Osteocyte (in vitro differentiated cells): ENCODE measurements at places on chromosomes 5 and 9. TPM values are rescaled to one million over a fixed set of nuclear protein-coding genes. Genes with fewer than 3 reads are reported as not detected.

DNA sequence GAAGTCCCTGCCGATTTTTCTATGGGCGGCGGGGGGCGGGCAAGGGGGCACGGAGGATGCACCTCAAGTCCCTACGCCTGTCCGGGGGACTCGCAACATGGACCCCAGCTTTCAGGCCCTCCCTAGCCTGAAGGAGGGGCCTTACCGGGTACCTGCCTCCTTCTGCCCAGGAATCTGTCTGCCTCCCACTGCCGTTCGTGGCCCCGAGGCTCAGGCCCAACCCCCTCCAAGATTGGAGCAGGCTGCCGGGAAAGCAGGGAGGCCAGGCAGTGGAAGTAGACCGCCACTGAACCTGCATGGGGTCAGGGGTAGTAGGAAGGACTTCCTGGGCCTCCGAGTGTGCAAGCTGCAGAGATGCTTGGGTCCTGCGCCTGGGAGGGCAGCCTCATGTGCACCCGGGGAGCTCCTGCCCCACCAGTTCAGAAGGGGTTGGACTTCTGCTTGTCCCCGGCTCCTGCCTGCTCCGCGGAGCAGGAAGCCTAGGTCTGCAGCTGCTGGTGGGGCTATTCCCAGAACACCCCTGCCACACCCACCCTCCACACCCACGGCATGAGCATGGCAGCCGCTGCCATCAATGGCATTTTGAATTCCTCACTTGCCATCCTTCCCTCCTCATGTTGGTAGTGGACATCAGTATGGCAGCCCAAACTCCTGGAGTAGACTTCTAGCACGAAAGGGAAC is 1312.7 kb upstream of the ACO1 start:
- no peaks in the 10 kb centered on the region for H3K27me3 ChIP-seq
- no peaks in the 10 kb centered on the region for H3K36me3 ChIP-seq
- no peaks in the 10 kb centered on the region for H3K4me1 ChIP-seq

DNA sequence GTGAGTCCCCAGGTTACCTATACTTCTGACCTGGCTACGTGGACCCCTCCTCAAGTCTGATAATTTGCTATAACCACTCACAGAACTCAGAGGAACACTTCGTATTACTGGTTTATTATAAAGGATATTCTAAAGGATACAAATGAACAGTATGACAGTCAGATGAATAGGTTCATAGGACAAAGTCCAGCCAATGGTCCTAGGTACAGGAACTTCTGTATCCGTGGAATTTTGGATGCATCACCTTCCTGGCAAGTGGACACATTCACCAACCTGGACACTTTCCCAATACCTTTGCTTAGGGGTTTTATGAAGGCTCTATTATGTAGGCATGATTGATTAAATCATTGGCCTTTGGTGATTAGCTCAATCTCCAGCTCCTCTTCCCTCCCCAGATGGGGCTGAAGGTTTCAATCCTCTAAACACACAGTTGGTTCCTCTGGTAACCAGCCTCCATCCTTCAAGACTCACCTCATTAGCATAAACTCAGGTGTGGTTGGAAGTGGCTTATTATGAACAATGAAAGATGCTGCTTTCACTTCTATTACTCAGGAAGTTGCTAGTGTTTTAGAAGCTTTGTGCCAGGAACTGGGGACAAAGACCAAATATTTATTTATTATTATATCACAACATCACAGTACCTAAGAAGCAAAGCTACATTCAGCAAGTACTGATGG is 149.6 kb upstream of the ELL2 start:
- H3K27ac ChIP-seq = no peak overlapping the region
- no peaks in the 10 kb centered on the region for H3K27me3 ChIP-seq
- no peaks in the 10 kb centered on the region for H3K4me1 ChIP-seq

DNA sequence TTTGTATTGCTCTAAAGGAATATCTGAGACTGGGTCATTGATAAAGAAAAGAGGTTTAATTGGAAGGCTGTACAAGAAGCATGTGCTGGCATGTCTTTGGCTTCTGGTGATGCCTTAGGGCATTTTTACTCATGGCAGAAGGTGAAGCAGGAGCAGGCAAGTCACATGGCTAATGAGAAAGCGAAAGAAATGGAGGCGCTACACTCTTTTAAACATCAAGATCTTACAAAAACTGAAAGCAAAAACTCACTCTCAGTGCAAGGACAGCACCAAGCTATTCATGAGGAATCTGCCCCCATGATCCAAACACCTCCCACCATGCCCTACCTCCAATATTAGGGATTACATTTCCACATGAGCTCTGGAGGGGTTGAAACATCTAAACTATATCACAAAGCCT is 1458.8 kb upstream of the ACO1 start:
- no peaks in the 10 kb centered on the region for H3K4me1 ChIP-seq
- DNase-seq = no peak
- no peaks in the 10 kb centered on the region for H3K27me3 ChIP-seq
- no peak overlapping the region for H3K27ac ChIP-seq
- no peak overlapping the region for H3K4me3 ChIP-seq

GRCh38 chr5:66538531-66538930 is 57.7 kb upstream of the MAST4 start:
- H3K27me3 ChIP-seq = peaks cover 5% of the 10 kb centered on the region
- H3K27ac ChIP-seq = no peak overlapping the region
- no peak for DNase-seq
- H3K36me3 ChIP-seq = no peaks in the 10 kb centered on the region
- H3K4me3 ChIP-seq = no peak overlapping the region

GRCh38 chr9:94706922-94707321 is 19.6 kb upstream of the AOPEP start:
- DNase-seq = no peak
- H3K4me3 ChIP-seq = no peak overlapping the region
- H3K27me3 ChIP-seq = peaks cover 36% of the 10 kb centered on the region
- H3K4me1 ChIP-seq = no peaks in the 10 kb centered on the region
- no peaks in the 10 kb centered on the region for H3K36me3 ChIP-seq
- no peak overlapping the region for H3K27ac ChIP-seq

The F2RL1 gene
- total RNA-seq = 2.0 and 2.1 TPM in 2 replicates

The OLFML2A gene
- total RNA-seq = 146 and 169 TPM in 2 replicates

The RNF183 gene
- total RNA-seq = not detected in 2 replicates

The BTNL8 gene
- total RNA-seq = not detected in 2 replicates
